Heart left ventricle (tissue), 16 donors: ENCODE measurements at places on chromosomes 6 and 20.

DNA sequence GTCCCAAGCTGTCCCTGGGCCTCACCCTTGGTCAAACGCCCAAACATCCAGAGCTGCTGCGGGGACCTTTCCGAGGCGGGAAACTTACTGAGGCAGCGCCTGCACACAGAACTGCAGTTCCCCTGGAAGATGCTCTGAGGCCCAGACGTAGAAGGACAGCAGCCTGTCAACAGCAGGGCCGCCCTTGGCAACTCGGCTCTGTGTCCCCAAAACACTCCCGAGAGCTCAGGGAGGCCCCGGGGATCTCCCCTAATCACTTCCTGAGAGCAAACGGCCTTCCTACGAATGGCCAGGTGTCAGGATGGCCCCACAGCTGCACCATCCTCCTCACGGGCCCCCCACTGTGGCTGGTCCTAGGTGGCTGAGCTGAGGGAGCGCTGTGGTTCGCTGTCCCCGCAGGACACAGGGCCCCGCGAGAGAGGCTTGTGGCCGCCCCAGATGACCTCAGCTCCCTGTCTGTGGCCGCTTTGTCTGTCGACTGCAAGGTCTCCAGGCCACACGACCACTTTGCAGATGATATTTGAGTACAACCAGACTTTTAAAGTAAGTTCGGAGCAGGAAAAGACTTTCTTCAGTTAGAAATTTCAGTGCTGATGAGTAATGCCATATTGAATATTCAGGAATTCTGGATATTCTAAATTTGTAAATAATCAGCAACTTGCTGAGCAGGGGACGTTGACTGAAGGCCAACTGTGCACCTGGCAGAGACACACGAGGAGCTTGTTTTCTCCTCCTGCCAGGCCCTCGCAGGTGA lies 46.0 kb downstream of the DLL1 start:
- H3K27ac ChIP-seq: no peak overlapping the region
- peaks cover 19% of the 10 kb centered on the region for H3K4me1 ChIP-seq
- DNase-seq: peak; percentile 17
- H3K27me3 ChIP-seq: no peaks in the 10 kb centered on the region
- no peaks in the 10 kb centered on the region for H3K36me3 ChIP-seq

GRCh38 chr6:143792402-143793279 lies 50.5 kb upstream of the LTV1 start:
- peaks cover 76% of the 10 kb centered on the region for H3K36me3 ChIP-seq
- no peak for DNase-seq
- H3K27ac ChIP-seq: no peak overlapping the region
- H3K4me1 ChIP-seq: no peaks in the 10 kb centered on the region

DNA sequence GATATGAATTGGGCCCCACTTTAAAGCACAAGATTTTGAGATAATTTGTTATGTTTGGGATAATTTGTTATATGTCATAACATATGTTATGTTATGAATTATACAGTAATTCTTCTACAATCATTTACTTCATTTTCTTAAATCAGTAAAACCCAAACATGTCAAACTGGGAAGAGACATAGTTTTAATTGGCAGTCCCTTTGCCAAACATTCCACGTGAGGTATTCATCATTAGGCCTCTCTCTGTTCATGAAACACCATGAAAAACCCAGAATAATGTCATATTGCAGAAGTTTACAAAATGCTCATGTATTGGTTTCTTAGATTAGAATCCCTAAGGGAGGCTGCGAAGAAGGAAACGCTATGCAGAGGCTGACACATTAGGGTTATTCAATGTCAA lies 89.4 kb upstream of the PDE10A start:
- H3K27me3 ChIP-seq: no peaks in the 10 kb centered on the region
- no peaks in the 10 kb centered on the region for H3K4me1 ChIP-seq
- H3K27ac ChIP-seq: no peak overlapping the region
- no peak overlapping the region for H3K4me3 ChIP-seq
- no peaks in the 10 kb centered on the region for H3K36me3 ChIP-seq
- no peak for DNase-seq

DNA sequence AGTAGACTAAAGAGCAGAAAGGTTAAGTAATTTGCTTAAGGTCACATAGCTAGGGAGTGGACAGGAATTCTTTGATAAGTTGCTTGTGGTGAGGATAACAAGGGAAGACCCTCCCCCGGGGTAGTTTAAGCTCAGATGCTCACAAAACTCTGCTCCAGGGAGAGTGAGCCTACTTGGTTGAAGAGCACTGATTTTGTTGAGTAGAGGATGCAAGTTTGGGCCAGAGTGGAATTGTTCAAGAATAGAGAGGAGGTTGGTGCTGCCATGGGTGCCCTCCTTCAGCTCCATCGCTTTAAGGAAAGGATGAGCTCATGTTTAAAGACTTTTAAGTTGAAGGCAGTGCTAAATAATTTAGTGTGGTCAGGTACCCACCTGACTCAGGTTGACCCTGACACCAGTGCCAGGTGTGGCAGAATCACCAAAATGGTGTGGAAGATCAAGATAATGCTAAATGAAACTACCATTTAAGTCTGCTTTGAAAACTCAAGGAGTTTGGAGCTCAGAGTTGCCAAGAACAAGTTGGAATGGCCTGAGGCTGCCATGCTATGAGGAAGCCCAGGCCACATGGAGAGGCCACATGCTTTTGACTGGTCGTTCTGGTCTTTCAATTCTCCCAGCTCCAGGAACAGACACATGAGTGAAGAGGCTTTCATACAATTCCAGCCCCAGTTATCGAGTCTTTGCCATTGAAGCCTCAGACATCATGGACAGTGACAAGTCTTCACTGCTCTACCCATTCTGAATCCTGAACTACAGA lies 8.0 kb upstream of the TCF15 start:
- no peak for DNase-seq
- H3K27ac ChIP-seq: no peak overlapping the region
- H3K27me3 ChIP-seq: no peaks in the 10 kb centered on the region
- H3K4me3 ChIP-seq: no peak overlapping the region

- H3K27ac ChIP-seq: no peak overlapping the region
- no peaks in the 10 kb centered on the region for H3K27me3 ChIP-seq
- H3K4me3 ChIP-seq: no peak overlapping the region
- no peaks in the 10 kb centered on the region for H3K4me1 ChIP-seq
- H3K36me3 ChIP-seq: peaks cover 35% of the 10 kb centered on the region
- DNase-seq: no peak
These were observed 72.1 kb downstream of the SHPRH start for GRCh38 chr6:145892026-145892425.

GRCh38 chr20:54668271-54669039 lies 193.1 kb downstream of the DOK5 start:
- no peak overlapping the region for H3K4me3 ChIP-seq
- no peak overlapping the region for H3K27ac ChIP-seq
- H3K36me3 ChIP-seq: no peaks in the 10 kb centered on the region

DNA sequence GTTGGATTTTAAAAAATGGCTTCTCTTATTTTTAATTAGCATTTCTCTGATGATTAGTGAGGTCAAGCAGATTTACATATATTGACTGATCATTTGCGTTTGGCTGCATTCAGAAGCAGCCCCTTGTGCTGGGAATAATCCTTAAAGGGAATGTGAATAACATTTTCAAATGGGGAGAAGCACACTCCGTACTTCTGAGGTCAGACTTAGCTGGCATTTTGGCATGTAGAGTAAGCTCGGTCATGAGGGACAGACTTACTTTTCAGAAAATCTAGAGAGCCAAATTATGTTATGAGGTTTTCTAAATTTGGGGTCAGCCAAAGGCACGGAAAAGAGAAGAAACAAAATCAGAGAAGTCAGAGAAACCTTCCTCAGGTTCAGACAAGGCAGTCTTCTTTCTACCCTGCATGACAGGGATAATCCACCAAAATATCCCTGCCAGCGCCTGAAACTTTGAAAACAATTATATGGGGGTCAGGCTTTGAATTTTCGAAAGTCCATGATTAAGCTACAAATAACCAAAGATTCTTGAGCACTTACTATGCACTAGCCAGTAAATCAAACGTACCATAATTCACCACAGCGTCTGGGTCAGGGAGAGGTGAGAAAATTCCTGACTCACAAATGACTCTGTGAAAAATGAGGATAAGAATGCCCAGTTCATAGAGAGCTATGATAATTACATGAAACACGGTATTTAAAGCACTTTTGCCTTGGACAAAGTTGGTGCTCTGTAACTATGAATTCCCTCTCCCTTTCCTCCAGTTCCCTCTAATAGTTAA lies 44.9 kb downstream of the ADAT2 start:
- H3K4me3 ChIP-seq: no peak overlapping the region
- DNase-seq: no peak
- no peaks in the 10 kb centered on the region for H3K36me3 ChIP-seq
- H3K27ac ChIP-seq: no peak overlapping the region
- H3K27me3 ChIP-seq: no peaks in the 10 kb centered on the region

- DNase-seq: no peak
- H3K4me3 ChIP-seq: no peak overlapping the region
- no peaks in the 10 kb centered on the region for H3K36me3 ChIP-seq
- H3K4me1 ChIP-seq: no peaks in the 10 kb centered on the region
- no peaks in the 10 kb centered on the region for H3K27me3 ChIP-seq
These were observed 111.6 kb downstream of the RTN4IP1 start for GRCh38 chr6:106517706-106518105.

GRCh38 chr6:108180776-108181175 lies 15.0 kb downstream of the NR2E1 start:
- H3K4me3 ChIP-seq: no peak overlapping the region
- no peaks in the 10 kb centered on the region for H3K36me3 ChIP-seq
- no peak overlapping the region for H3K27ac ChIP-seq
- no peak for DNase-seq
- peaks cover 7% of the 10 kb centered on the region for H3K4me1 ChIP-seq

- H3K36me3 ChIP-seq: no peaks in the 10 kb centered on the region
- no peak overlapping the region for H3K27ac ChIP-seq
- no peak for DNase-seq
- H3K4me3 ChIP-seq: peak overlapping the region; percentile 28
These were observed 296.1 kb downstream of the TFAP2C start for GRCh38 chr20:56925082-56925830.

DNA sequence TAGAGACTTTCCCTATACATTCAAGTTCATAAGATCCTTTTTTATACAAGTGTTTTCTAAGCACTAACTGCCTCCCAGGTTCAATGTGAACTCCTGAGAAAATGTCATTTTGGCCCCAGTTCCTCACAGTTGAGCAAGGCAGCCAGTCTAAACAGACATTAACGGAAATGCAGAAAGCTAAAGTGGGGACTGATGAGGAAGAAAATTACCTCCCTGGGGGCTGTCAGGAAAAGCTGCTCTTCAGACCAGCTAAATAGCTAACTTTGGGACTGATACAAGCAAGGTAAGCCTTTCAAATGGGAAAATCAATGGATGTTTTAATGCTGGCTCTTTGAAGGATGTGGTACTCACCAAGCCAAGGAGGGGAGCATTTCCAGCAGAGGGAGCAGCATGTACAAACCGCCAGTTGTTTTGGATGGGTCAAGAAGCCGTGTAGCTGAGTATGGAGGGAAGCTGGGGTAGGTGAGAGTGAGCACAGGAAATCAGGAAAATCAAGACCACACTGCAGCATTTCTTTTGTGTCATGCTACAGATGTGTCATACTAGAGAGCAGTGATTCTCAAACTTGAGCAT lies 180.8 kb upstream of the CHD6 start:
- peaks cover 4% of the 10 kb centered on the region for H3K27me3 ChIP-seq
- no peaks in the 10 kb centered on the region for H3K36me3 ChIP-seq
- no peak overlapping the region for H3K27ac ChIP-seq

DNA sequence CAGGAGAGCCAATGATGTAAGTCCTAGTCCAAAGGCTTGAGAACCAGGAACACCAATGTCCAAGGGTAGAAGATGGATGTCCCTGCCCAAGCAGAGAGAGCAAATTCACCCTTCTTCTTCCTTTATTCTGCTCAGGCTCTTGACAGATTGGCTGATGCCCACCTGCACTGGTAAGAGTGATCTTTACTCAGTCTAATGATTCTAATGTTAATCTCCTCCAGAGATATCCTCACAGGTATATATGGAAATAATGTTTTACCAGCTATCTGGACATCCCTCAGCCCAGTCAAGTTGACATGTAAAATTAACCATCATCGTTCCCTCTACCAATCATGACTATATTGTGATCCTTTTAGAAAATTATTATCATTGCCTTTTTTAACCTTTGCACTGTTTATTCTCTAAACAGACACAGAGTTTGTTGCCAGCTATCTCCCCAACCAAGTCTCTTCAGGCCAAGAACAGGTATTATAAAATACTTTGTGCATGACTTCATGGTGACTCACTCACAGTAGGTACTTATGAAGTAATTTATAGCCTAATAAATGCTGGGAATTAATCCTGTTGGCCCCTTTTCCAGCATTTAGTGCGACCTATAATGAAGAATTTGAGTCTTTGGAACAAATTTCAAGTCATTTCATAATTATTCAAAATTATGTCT lies 26.2 kb upstream of the TSHZ2 start:
- no peak for DNase-seq
- H3K36me3 ChIP-seq: no peaks in the 10 kb centered on the region
- H3K4me1 ChIP-seq: no peaks in the 10 kb centered on the region
- H3K4me3 ChIP-seq: no peak overlapping the region
- H3K27me3 ChIP-seq: no peaks in the 10 kb centered on the region
- H3K27ac ChIP-seq: no peak overlapping the region

- H3K4me1 ChIP-seq: no peaks in the 10 kb centered on the region
- DNase-seq: no peak
- no peak overlapping the region for H3K4me3 ChIP-seq
- no peaks in the 10 kb centered on the region for H3K36me3 ChIP-seq
- no peak overlapping the region for H3K27ac ChIP-seq
- H3K27me3 ChIP-seq: peaks cover 3% of the 10 kb centered on the region
These were observed 53.9 kb downstream of the OTOR start for GRCh38 chr20:16801919-16802651.

GRCh38 chr6:36119209-36119608 lies 11.1 kb upstream of the MAPK13 start:
- no peak overlapping the region for H3K27ac ChIP-seq
- no peak overlapping the region for H3K4me3 ChIP-seq
- no peaks in the 10 kb centered on the region for H3K27me3 ChIP-seq
- DNase-seq: no peak
- H3K4me1 ChIP-seq: peaks cover 13% of the 10 kb centered on the region

DNA sequence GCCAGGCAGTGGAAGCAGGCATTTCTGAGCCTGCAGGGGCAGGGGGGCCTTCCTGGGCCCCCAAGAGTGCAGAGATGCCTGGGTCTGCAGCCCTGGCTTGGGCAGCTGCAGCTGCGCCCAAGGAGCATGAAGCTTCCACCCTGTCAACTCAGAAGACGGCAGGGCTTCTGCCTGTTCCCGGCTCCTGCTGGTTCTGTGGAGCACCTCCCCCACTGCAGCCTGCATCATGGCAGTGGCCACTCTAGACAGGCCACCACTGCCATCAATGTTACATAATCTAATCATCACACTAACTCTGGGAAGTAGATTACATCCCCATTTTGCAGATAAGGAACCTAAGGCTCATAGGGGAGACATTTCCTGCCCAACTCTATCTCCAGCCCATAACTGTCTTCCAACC lies 21.1 kb upstream of the TOP1 start:
- H3K27ac ChIP-seq: no peak overlapping the region
- no peak overlapping the region for H3K4me3 ChIP-seq
- peaks cover 66% of the 10 kb centered on the region for H3K4me1 ChIP-seq
- no peaks in the 10 kb centered on the region for H3K27me3 ChIP-seq

GRCh38 chr20:58908941-58909340 lies 56.4 kb downstream of the GNAS start:
- no peaks in the 10 kb centered on the region for H3K27me3 ChIP-seq
- no peak for DNase-seq
- H3K27ac ChIP-seq: peak overlapping the region; percentile 81
- H3K4me1 ChIP-seq: peaks cover 28% of the 10 kb centered on the region
